Hematopoietic multipotent progenitor cell treated with erythropoietin and hydrocortisone succinate and interleukin-3 and kit ligand, for 8 days (in vitro differentiated cells): ENCODE measurements at places on chromosomes 2 and 18.

- DNase-seq = no peak
Observed at GRCh38 chr2:14616950-14617349, 15.6 kb upstream of the LRATD1 start.

GRCh38 chr18:25533218-25533617 lies 181.3 kb upstream of the ZNF521 start:
- peak; percentile 34 for DNase-seq

DNA sequence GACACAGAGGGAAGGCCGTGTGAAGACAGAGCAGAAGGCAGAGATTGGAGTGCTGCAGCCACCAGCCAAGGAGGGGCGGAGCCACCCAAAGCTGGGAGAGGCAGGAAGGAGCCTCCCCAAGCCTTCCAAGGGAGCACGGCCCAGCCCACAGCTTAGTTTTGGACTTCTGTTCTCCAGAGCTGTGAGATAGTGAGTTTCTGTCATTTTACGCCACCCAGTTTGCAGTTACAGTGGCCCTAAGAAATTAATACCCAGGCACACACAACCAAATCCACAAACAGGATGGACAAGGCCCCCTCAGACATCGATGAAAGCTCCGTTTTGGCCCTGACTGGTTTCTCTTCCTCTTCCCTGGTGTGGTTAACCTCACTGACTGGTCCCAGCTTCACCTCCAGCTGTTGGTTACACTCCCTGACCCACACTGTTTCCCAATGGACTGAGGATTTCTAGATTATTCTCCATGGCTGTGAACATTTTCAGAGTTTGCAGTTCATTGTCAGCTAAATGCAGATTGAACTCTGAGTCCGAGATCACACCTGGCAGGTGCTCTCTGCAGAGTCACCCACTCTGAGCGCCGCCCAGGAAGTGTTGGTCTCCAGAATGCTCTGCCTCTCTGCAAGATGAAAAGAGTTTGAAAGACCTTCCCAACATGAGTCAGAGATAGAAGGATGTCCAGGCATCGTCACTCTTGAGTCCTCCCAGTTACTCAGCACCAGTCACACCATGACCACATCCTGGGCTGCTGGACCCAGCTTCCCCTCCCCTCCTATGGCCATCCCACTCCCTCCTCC lies 100.2 kb downstream of the TWIST2 start:
- DNase-seq = no peak

GRCh38 chr2:130847776-130848525 lies 11.2 kb downstream of the ARHGEF4 start:
- DNase-seq = no peak

DNA sequence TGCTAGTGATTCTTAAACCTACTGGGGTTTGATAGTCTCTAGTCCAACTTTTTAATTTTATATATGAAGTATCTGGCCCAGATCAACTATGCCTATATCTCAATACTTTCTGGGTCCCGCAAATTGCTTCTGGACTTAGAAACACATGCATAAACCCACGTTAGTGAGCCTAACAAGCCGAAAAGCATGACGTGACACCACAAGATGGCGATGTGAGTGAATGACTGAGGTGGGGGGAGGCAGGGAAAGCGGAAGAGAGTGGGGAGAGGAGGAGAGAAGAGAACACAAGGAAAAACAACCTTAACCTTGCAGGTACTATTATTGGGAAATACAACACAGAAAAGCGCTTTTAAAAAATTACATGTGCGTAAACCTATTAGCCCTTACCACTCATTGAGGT lies 13.8 kb downstream of the PDIA6 start:
- DNase-seq = no peak

- no peak for DNase-seq
Observed at GRCh38 chr18:76456823-76457222, 38.2 kb downstream of the ZNF516 start.

GRCh38 chr2:5700551-5700950 lies 8.4 kb downstream of the SOX11 start:
- no peak for DNase-seq

- DNase-seq = no peak
Observed at GRCh38 chr2:164522561-164522981, 98.7 kb downstream of the GRB14 start.

- no peak for DNase-seq
Observed at GRCh38 chr2:137521653-137522619, 442.3 kb upstream of the HNMT start.

DNA sequence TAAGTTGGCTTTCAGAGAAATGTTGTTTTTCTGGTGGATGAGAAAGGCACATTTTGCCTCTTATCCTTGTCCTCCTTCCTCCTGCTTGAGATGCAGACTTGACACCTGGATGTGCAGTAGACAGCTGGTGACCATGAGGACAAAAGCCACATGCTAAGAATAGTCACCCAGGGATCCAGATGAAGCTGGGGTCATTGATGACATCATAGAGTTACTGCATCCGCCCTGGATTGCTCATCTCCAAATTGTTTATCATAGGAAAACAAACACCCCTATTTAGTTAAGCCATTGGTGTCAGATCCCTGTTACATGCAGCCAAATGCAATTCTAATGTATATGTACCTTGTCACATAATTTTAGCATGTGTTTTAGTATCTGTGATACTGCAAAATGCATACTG lies 16.3 kb upstream of the SLC1A4 start:
- DNase-seq = no peak

- no peak for DNase-seq
Observed at GRCh38 chr18:44789710-44790109, 109.0 kb downstream of the SETBP1 start.

DNA sequence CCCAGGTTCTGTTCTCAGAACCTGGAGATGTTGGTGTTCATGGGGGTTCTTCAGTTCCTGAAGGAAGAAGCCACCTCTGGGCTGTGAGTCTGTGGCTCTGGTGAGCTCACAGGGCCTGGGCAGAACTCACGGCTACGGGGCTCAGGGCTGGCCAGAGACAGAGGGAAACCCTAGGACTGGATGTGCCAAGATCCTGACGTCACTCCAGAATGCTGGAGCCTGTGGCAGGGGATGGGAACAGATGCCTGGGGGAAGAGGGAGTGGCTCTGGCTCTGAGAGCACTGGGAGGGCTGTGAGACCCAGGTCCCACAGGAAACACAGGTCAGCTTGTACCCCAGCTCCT lies at the start of gene OTOF:
TSS of gene OTOF (minus strand) at position 214 of the 343 bp plus-strand sequence.
- DNase-seq = no peak

- no peak for DNase-seq
Observed at GRCh38 chr2:2324119-2324518, 7.0 kb downstream of the MYT1L start.

DNA sequence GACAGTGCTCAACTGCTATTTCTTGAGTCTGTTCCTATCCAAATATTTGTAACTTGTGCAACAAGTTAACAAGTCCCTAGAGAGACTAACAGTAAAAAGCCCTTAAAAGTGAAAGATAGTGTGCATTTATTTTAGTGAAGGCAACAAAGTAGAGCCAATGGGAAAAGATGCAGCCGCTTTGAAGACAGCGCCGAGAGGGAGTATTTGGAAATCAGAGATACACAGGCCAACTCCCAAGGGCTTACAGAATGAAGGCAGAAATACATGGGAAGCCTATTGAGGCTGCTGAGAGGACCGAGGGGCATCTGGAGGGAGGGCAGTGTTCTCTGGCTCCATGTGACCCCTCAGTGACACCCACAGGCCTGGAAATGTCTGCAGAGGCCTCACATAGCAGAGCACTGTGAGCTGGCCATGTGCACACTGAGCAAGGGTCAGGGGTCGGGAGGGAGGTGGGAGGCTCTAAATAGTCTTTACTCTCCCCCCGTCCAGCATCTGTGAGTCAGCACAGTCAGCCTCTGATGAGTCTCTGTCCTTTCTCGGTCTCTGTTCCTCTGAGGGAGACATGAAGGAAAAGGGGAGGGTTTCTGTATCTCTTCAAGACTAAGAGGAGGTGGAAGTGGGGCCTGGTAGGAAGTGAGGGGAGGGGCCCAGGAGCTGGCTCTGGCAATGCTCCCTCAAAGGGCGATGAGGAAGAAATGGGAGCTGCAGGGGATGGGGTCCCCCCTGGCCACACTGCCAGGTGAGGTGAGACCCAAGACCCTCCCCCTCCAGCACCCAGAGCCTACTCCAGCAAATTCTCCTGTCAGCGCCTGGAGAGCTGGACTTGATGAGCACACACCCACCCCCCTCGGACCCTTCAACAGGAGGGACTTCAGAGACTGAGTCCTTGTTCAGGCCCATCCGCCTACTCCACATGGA lies 133.6 kb downstream of the SP3 start:
- no peak for DNase-seq

- no peak for DNase-seq
Observed at GRCh38 chr2:30351116-30351515, 95.9 kb upstream of the LCLAT1 start.

DNA sequence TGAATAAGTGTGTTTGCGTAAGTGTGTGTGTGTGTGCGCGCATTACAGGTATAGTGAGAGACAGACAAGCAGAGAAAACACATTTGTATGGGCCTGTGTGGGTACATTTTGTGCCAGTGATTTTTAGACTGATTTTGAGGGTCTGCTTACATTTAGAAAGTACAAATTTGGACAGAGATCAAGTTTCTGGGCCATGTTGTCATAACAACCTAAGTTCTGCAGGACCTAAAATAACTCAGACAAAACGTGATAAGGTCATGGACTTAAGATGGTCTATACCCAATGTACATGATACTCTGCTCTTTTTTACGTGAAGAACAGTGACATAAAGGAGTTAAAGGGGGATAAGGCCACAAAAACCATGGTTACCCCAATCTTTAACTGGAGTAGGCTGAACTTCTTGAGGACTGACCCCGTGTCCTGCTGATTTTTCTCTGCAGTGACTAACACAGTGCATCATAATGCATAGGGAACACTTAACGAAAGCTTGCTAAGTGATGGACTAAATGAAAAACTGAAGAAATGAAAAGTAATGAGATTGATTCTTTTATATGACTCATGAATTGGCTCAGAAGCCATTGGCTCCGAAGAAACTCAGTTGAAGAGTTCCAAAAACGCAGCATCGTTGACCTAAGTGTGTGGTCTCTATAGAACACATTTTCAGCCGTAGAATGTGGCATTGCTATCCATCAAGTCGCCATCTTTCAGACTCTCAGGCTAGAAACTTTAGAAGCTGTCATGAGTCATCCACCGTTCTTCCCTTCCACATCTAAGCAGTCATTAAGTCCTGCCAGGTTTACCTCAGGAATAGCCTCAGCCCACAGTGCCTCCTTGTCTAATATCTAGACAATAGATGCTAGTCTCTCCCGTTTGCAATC lies 61.6 kb upstream of the NCOA1 start:
- DNase-seq = no peak

DNA sequence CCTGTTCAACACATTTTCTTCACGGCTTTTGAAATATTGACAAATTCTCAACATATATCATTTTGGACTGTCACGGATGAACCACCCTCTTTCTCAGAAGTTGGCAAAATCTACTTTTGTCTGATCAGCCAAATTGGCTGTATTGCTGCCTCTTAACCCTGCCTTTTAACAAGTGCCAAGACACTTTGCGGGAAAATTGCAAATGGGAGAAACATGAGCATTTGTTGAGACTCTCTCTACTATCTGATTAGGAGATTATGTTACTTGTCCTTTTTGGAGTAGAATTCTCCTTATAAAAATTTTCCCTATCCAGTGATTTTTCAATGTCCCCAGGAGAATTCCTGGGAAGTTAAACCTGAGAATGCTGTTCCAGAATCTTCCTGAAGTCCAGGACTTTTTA lies 256.2 kb upstream of the ZSWIM2 start:
- no peak for DNase-seq

DNA sequence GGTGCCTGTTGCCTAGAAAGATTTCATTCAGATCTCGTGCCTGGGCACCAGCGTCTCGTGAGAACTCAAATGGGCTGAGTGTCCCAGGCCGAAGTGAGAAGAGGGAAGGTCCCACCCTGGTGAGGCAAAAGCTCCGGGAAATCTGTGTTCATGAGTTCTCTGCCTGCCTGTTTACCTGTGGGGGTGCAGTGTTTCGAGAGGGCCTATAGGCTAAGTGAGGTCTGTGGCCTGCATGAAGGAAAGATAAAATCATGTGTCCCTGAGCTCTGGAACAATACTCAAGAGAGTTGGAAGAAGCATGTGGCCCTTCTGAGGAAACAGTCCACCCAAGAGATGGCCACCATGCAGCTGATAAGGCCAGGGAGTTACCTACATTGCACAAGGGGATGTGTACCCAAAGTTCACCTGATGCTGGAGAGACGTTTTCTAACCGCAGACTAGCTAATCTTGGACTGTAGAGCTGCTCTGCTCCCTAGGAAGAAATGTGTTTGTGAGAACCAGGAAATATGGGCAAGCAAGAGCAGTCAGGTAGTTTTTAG lies 63.5 kb upstream of the ST3GAL5 start:
- no peak for DNase-seq

GRCh38 chr2:84840306-84840705 lies 40.6 kb downstream of the TRABD2A start:
- no peak for DNase-seq

GRCh38 chr2:72921088-72921851 lies 4.0 kb downstream of the EMX1 start:
- DNase-seq = no peak

DNA sequence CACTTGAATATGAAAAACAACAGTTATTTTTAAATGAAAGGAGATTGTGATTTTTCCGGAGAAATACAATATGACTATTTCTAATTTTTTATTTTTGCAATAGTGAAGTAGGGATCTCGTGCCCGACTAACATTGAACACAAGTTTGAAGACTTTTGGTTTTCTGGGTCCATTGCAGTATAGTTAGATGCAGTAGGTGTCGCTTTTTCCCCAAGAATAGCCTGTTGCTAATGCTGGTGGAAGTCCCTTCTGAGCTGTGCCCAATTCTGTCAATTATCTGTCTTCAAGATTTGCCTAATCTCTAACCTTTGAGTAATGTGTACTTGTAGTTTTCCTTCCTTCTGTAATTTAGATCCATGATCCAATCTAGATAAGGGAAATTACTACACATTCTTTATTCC lies 36.5 kb downstream of the SEMA4F start:
- DNase-seq = peak; percentile 68

DNA sequence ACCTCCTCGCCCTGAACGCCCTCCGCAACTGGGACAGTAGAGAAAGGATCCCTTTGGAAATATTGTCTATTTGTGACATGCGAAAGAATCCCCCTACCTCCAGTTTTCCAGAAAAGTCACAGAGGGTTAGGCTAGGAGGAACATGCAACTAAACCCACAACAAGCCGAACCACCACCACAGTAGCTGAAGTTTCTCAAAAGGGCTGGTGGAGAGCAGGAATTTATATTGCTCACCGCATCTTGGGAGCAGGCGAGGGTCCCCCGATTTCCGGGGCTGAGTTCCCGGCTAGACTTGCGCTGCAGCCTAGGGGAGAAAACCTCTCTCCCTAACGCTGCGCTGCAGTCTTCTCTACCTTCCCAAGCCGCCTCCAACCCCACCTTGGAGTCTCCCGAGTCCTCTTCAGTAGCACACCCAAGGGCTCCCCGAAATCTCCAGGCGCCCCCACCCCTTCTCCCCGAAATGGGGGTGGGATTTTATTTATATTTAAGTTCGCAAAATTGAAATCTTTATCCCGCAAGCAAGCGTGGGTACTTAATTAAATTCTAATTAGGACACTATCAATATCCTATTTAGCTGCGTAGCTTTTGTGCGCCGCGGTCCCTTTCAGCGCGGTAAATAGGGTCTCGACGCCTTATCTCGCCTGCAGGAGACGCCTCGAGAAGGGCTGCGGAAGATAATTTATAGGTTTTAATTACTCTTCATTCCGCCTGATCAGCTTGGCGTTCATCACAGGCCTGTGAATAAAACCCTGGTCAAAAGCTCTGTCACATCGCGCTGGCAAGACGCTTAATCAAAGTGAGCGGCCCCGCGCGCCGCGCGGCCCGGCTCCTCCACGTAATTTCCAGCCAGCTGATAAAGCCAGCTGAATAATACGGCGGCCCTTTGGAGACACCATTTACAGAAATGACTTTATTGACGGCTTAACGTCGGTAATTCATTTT lies 2.0 kb upstream of the EN1 start:
- no peak for DNase-seq

GRCh38 chr18:35566019-35566418 lies 15.5 kb upstream of the GALNT1 start:
- DNase-seq = no peak
